Renal cortex interstitium (tissue), 15 donors: ENCODE measurements at places on chromosomes 7 and 10.

- no peak for DNase-seq
These were observed 84.1 kb upstream of the ZNF479 start for GRCh38 chr7:57216340-57216739.

GRCh38 chr7:51455086-51455485 is 138.5 kb upstream of the COBL start:
- DNase-seq: no peak

DNA sequence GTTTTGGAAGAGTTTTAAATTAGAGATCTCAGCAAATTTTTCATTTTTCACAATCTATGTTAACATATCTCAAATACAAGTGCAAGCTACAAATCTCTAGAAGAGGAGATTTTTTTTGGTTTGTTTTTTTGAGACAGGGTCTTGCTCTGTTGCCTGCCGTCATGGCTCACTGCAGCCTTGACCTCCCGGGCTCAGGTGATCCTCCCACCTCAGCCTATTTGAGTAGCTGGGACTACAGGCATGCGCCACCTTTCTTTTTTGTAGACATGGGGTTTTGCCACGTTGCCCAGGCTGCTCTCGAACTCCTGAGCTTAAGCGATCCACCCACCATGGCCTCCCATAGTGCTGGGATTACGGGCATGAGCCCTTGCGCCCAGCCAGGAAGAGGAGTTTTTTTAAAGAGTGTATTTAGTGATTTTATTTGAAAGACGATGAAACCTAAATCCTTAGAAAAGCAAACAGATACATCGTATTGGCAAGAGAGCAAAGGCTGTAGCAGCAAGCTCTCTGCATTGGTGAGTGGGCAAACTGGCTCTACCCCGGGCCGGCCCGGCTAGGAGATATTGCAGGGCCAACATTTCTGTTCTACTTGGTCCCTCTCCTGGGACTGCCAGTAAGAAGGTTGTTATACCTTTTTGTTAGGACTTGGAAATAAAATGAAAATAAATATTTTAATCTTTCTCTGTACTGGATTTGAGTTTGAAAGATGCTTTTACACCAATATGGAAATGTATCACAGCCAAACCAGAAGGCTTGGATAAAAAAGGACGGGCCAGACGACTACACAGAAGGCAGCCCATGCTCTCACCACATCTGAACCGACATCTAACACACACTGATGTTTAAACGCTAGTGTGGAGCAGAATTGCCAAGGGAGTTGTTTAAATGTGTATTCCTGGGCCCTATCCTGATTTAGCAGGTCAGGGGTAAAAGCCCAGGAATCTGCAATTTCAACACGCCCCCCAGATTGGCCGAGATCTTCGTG is 49.6 kb upstream of the RHEB start:
- DNase-seq: no peak

GRCh38 chr7:100895701-100895955 is at the start of gene ACHE:
ACHE (minus strand) TSS chr7:100895888; CDS start chr7:100894232, 1,656 bp downstream.
- no peak for DNase-seq

DNA sequence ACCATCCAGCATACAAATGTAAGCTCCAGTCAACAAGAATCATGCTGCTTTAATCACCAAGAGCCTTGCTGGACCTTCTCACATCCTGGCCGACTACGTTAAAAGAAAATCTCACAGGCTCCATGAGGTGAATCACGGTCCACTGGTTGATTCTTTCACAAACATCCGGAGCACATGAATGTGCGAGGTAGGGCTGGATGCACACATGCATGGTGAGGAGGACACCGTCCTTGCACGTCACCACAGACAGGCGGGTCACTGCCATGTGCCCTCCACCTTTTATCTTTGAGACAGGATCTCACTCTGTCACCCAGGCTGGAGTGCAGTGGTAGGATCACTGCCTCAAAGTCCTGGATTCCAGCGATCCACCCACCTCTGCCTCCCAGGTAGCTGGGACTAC is 265.1 kb downstream of the PARD3 start:
- no peak for DNase-seq

- DNase-seq: no peak
These were observed 55.1 kb downstream of the ANKMY2 start for GRCh38 chr7:16590424-16590823.

- DNase-seq: no peak
These were observed 79.4 kb downstream of the CTBP2 start for GRCh38 chr10:125080984-125081383.

GRCh38 chr7:2191016-2191415 is 41.7 kb downstream of the MAD1L1 start:
- no peak for DNase-seq

DNA sequence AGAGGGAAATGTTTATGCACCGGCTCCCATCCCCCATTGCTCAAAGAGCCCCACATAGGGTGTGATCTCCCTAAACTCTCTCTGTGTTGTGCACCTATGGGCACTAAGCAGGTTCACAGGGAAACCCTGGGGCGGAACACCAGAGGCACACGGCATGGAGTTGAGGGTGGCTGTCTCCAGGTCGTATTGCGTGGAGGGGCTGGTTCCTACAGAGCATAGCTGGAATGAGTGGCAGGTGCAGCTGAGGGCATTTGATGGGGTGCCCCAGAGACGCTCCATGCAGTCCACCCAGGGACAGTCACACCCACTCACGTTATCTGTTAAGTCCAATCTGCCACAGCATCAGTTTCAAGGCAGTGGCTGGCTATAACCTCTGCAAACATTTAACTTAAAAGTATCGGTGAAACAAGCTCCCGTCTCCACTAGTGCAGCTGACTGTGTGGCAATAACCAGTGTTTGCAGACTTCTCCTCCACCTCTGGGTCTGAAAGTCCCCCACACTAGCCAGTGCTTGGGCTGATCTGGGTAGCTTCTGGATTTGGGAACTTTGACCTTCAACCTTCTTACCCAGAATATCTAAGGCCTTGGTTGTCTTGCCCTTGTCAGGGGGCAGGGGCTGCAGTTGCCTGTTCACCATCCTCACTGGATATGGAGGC is 249.2 kb upstream of the ZNF32 start:
- no peak for DNase-seq

- no peak for DNase-seq
These were observed 55.5 kb upstream of the CCNJ start for GRCh38 chr10:95987685-95988426.

DNA sequence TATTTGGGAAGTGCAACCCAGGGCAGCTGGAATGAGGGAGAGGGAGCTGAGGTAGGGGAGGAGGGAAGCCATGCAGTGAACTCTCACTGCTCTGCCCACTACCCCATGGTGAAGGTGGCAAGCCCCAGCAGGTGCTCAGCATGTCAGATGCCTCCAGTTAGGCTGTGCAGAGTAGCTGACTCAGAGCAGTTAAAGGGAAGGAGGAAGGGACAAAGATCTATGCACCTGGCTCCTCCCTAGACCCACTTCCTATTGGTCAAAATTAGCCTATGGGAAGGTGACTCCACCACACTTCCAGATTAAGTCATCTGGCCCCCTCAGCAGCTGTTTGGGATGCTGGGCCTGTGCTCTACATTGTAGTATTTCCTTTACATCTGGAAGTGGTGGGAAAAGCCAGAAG is 125.7 kb upstream of the MTPN start:
- DNase-seq: no peak

GRCh38 chr7:116752305-116753074 is 80.5 kb downstream of the MET start:
- no peak for DNase-seq

GRCh38 chr10:124685261-124685660 is 58.9 kb downstream of the FAM53B start:
- DNase-seq: no peak

DNA sequence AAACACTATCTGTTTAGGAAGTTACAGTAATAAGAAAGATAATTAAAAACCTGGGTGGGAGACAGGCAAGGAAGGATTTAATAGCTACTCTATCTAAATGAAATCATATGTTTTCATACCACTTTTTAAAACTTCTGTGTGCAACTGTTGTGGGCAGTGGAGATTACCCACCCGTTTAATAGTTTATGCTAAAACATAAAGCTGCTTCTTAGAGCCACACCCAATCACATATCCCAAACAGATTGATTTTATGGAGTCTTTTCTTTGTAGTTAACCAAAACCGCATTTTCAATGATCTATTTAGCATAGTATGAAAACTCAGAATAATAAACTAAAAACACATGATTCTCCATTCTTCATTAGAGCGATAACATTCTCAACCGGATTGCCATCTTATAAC is 304.1 kb downstream of the AGMO start:
- no peak for DNase-seq

GRCh38 chr7:105399043-105399725 is 10.5 kb upstream of the SRPK2 start:
- DNase-seq: peak; percentile 11

DNA sequence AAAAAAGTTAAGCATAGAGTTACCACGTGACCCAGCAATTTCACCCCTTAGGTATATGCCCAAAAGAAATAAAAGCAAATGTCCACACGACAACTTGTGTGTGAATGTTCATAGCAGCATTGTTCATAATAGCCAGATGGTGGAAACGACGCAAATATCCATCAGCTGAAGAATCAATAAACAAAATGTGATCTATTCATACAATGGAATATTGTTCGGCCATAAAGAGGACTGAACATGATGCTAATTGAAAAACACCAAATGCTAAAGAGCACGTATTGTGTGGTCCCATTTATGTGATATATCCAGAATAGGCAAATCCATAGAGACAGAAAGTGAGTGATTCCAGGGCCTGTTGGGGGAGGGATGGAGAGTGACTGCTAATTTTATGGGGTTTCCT is 18.3 kb upstream of the USP6NL start:
- DNase-seq: no peak

GRCh38 chr7:29408841-29409243 is 154.8 kb upstream of the PRR15 start:
- peak; percentile 61 for DNase-seq

DNA sequence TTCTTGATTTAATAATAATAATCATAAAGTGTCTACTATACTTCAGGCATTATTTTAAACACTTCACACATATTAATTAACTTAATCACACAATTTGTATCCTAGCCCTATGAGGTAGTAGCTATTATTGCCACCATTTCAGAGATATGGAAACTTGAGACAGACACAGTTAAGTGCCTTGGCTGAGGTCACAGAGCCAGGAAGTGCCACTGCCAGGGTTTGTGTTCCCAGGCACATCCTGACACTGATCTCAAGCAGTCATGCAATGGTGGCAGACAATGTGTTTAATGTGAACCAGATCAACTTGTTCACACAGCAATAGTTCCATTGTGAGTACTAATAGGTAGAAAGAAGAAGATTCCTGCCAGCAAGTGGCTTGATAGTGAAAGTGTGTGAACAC is 666.0 kb downstream of the SUGCT start:
- DNase-seq: no peak

- no peak for DNase-seq
These were observed 9.5 kb downstream of the CHST15 start for GRCh38 chr10:124083740-124084397.

GRCh38 chr7:51067757-51068156 is 248.9 kb downstream of the COBL start:
- peak; percentile 60 for DNase-seq
